ENCODE measurements at places on chromosomes 4 and X. TPM values are rescaled to one million over a fixed set of nuclear protein-coding genes. Genes with fewer than 3 reads are reported as not detected.

DNA sequence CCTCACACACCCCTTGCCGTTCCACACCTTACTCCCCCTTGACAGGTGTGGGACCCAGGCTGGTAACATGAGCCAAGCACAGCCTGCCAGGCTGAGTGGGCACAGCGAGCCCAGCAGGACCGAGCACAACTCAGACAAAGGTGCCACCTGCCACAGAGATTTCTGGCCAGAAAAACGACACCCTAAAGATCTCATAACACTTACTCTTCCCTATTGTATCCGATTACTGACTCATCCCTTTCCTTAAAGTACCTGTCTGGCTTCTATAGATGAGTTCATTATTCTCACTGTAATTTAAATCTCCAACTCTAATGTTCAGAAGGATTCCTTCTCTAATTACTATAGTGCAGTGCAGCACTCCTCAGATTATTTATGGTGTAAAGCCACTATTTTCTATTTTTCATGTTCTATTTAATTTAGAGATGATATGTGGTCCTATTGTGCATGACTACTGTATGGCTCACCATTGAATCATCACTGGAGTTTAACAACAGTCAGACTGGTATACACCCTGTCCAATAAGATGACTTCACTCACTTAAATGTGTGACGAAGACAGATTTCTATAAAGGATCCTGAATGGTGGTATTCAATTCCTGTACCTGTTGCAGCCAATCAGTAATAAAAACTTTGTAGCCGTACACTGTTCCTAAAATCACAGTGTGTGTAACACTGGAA lies 7.6 kb upstream of the SYTL5 start:
- H3K36me3 ChIP-seq, result no peaks in the 10 kb centered on the region
- H3K4me1 ChIP-seq, result peaks cover 5% of the 10 kb centered on the region
- no peak for DNase-seq
- no peak overlapping the region for H3K27ac ChIP-seq
- H3K27me3 ChIP-seq, result no peaks in the 10 kb centered on the region

DNA sequence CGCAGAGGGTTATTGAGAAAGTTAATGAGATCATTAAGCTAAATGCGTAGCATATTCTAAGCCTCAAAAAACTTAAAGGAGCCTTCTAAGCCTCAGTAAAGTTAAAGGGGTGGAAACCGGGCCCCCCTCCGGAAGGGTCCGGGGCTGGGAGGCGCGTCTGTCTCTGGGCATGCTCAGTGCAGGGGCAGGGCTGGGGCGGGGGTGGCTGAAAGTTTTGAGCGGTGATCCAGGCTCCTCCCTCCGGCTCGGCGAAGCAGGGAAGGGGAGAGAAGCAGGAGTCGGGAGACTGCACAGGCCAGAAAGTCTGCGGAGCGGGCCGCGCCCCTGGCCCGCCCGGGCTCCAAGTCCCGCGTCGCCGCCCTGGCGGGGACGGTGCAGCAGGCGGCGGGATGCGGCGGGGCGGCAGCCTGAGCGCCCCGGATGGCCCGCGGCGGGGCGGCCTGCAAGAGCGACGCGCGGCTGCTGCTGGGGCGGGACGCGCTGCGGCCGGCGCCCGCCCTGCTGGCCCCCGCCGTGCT lies at the start of gene EVC:
EVC (plus strand) TSS at position 241 of the 518 bp plus-strand sequence; CDS start at position 421, 180 bp downstream.
- H3K4me3 ChIP-seq, result peak within 1 kb of the TSS; percentile 25
- no peaks in the 10 kb centered on the region for H3K36me3 ChIP-seq
- no peaks in the 10 kb centered on the region for H3K27me3 ChIP-seq
- peak within 1 kb of the TSS; percentile 60 for H3K27ac ChIP-seq
- H3K4me1 ChIP-seq, result peaks cover 53% of the 10 kb centered on the region
- DNase-seq, result peak; percentile 78

DNA sequence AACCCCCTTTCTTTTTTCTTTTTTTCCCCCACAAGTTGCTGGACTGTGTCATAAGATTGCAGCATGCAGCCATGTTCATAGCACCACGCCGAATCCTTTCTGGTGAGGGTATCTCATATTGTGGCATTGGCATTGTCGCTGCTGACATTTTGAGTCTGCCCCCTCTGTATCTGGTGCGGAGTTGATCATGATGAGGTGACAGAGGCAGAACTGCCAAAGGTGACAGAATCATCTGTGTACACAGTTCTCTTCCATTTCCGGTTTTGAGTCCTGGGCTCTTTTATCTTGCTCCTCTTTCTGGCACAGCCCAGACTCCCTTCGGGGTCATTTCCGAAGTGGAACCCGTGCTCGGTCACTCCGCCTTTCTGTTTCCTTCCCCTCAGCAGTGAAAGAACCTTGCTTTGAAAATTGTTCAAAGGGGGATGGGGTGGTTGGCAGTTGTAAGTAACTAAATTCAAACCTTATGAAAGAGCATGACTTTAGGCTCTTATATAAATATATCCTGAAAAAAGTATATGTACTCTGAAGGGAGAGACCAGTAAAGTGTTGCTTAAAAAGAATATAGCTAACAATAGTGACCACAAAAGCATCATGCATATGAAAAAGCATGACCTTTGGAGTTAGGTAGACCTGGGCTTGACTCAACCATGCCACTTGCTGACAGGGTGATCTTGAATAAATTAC lies 55.0 kb upstream of the BMP2K start:
- H3K27ac ChIP-seq, result no peak overlapping the region
- peak; percentile 26 for DNase-seq
- no peaks in the 10 kb centered on the region for H3K4me1 ChIP-seq
- H3K27me3 ChIP-seq, result no peaks in the 10 kb centered on the region

Gene TLR8
- 0.26 TPM for total RNA-seq

DNA sequence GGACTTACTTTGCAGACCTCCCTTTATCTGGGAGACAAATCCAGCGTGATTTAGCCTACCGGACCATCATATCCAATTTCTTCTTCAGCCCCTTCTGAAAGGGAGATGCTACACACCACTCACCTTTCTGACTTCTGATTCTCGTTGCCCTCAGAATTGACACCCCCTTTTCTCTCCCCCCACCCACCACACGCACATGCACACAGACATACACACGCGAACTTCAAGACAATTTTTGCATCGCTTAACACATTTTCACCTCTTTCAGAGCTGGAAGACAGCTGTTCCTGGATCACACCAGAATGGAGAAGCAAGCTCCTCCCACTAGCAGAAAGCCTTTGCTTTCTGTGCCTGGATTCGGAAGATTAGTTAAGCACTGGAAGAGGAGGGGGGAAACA lies 1.0 kb upstream of the SNCA start:
- no peak for DNase-seq
- H3K4me3 ChIP-seq, result no peak overlapping the region
- no peak overlapping the region for H3K27ac ChIP-seq
- no peaks in the 10 kb centered on the region for H3K36me3 ChIP-seq

DNA sequence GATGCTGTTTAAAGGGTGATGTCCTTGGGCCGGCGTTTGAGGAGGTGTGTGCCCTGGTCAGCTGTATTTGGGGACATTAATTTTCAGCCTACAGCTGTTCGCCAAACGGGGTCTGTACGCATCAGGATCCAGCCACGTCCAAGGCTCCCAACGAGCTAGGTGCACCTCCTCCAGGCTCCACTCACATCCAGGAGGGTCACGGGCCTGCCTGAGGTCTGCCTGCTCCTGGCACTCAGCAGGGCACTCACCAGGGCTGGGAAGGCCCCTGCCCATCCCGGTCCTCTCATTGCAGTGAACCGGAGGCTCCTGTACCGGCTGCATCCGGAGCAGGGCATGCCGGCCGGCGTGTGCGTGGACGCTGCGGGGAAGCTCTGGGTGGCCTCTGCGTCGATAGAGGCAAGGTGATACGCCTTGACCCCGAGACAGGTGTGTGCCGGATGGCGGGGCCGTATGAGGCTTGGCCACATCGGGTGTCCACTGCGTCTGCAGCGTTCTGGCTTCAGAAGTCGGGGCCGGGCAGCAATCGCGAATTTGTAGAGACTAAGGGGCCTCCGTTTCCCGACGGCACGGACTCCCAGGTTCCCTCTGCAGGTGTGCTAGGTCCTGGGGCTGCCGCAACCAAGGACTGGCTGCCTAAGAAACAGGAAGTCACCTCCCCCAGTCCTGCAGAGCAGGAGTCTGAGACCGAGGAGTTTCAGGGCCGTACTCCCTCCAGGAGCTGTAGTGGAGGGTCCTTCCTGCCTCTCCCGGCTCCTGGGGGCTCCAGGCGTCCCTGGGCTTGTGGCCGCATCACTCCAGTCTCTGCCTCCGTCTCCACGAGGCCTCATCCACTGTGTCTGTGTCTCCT lies 27.5 kb upstream of the PLCXD1 start:
- no peaks in the 10 kb centered on the region for H3K4me1 ChIP-seq
- no peaks in the 10 kb centered on the region for H3K27me3 ChIP-seq
- H3K36me3 ChIP-seq, result no peaks in the 10 kb centered on the region
- H3K4me3 ChIP-seq, result no peak overlapping the region
- H3K27ac ChIP-seq, result no peak overlapping the region

Gene ASB12
- not detected for total RNA-seq

- no peaks in the 10 kb centered on the region for H3K4me1 ChIP-seq
- no peaks in the 10 kb centered on the region for H3K36me3 ChIP-seq
- H3K27ac ChIP-seq, result no peak overlapping the region
- no peaks in the 10 kb centered on the region for H3K27me3 ChIP-seq
- H3K4me3 ChIP-seq, result no peak overlapping the region
Measured at GRCh38 chr4:82403725-82404124, 26.5 kb downstream of the HNRNPDL start.

Gene UGT2A1
- total RNA-seq, result not detected

- DNase-seq, result no peak
- no peak overlapping the region for H3K4me3 ChIP-seq
- no peak overlapping the region for H3K27ac ChIP-seq
- no peaks in the 10 kb centered on the region for H3K36me3 ChIP-seq
- no peaks in the 10 kb centered on the region for H3K4me1 ChIP-seq
Measured at GRCh38 chr4:2024683-2025082, 15.9 kb upstream of the NELFA start.

DNA sequence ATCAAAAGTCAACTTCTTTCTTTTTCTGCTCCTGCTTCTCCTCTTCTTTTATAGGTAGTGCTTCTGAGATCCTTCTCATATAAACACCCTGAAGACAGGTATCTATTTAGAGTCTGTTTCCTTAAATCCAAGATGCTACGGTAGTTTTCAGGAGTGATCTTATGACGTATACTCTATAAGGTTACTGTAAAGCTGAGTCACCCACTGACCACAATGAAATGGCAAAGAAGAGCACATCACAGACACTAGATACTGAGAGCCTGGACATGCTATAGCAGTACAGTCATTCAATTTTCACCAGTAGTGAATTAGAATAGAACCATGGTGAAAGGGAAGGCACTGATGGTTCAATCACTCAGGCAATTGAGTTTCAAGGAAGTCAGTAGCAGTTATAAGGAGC lies 412.5 kb downstream of the ADAM29 start:
- H3K36me3 ChIP-seq, result no peaks in the 10 kb centered on the region
- no peak overlapping the region for H3K27ac ChIP-seq

Gene CD40LG
- not detected for total RNA-seq

Measured in body of pancreas (tissue), 4 donors.